ENCODE measurements at places on chromosomes 12 and 14.

- peak; percentile 58 for DNase-seq
Measured at GRCh38 chr12:25496098-25496587, 56.9 kb downstream of the LMNTD1 start.

DNA sequence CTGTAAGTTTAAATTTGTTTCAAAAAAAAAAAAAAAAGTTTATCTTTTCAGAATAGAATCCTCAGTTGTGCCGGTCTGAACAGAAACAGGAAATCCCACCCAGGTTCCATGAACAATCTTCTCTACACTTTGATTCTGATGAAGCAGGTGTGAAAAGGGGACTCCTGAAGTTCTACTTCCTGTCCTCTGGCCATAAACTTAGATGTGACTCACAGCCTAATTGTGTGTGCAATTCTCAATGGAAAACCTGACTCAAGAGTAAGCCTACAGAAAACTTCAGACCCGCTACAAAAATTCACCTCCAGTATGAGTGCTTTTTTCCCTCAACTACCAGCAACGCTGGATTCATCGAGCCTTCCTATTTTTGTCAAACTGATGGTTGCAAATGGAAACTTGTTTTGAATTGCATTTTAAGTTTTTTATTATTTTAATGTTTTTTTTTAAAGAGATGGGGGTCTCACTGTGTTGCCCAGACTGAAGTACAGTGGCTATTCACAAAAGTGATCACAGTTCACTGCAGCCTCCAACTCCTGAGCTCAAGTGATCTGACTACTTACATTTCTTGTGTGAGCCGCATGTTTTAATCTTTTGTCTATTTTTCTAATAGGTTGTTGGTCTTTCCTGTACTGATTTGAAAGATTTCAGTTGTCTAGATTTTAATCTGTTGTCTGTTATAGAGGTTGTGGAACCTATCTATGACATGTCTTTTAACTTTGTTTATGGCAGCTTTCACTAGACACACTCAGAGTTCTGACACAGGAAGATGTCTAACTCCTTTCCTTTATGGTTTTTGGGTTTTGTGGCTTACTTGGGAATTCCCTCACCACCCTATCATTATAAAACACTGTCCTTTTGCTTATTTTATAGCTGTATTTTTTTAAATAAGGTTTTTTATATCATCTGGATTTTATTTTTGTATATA is 37.6 kb downstream of the ATG14 start:
- peak; percentile 20 for DNase-seq

DNA sequence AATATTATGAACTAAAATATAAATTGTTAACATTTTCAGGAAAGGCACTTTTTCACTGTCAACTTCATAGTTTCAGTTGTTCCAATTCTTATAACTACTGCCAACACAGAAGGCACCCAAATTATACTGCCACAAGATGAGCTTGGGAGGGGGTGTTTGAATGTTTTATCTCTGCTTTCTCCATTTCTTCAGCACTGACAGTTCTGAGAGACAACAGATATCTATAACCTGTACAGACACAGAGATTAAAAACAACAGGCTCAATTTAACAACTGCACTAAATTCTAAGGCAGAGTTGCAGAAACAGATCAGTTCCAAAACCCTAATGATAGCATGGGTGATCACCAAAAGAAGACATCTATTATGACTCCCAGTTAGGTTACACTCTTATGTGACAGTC is 12.8 kb downstream of the SCAF11 start:
- DNase-seq, result no peak

DNA sequence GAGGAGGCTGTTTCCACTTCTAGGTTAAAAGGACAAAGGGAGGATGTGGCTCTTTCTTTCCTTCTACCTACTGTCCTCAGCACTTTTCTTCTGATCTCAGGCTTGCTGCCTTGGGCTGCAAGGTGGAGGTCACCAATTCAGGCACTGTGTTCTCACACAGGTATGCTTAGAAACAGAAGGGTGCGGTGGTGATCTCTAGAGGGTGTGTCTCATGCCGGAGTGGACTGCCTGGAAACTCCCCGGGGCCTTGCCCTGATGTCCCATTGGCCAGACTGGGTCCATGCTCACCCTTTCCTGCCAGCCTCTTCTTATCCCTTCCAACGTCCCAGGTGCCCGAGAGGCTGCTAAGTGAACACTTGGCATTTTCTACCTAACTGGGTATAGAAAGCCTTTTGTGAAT is 1197.6 kb downstream of the AACS start:
- DNase-seq, result no peak

GRCh38 chr12:19963972-19964371 is 404.4 kb upstream of the PDE3A start:
- DNase-seq, result no peak

DNA sequence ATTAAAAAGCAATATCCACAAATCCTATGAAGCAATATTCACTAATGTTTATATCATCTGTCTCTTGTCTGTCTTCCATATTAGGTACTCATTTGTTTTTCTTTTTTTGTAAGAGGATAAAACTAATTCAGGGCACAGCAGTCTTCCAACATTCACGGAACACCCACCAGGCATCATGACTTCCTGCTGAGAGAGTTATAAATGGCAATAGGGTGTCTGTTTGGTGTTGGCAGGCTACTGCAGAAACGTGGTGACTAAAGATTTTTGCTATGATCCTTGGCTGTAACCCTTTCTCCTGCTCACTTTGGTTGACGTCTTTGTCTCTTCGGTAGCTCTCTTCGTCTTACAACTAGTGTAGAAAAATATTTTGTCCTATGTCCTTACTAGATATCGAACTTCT is 860.6 kb upstream of the MGAT4C start:
- no peak for DNase-seq

GRCh38 chr12:64737539-64737938 is 21.7 kb downstream of the GNS start:
- no peak for DNase-seq

DNA sequence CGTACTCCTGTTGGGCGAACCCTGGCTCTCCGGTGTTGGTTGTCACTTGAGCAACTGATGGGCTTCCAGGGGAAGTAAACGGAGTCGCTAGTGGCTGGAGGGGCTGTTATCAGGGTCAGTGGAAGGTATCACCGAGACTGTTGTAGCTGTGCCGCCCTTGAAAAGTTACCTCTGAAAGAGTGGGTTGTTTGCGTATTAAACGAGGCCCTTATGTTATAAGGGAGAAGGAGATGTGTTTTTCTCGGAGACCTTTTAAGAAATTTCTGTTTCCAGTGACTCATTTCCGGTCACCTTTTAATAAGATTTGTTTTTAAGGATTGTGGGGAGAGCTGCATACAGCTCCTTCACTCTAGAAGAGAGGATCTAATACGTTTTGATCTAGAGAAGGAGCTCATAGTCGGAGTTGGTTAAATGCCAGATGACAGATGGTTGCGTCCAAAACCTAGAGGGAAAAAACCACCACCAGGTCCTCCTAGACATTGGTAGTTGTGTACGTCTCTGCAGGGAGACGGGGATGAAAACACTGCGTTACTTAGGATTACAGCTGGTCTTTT is 750 bp upstream of the DBX2 start:
- DNase-seq, result peak; percentile 15

DNA sequence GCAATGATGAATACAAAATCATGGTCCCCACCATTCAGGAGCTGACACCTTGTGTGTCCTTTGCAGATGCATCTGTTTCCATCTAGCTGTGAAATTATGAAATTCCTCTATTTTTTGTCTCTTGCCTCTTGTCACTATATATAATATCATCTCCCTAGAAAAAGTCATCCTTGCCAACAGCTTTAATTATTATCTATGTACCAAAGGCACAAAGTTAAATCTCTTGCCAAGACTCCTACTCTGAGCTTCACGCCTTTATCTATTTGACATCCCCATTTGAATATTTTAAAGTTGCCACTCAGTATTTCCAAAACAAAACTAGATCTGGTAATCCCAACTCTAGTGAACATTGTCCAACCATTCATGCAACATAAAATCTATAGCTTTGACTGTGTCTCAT is 32.0 kb upstream of the PRB2 start:
- no peak for DNase-seq

GRCh38 chr12:1551496-1551895 is 42.9 kb downstream of the FBXL14 start:
- no peak for DNase-seq

- DNase-seq, result no peak
Measured at GRCh38 chr12:20339060-20339459, 29.3 kb upstream of the PDE3A start.

GRCh38 chr12:20122274-20122673 is 246.1 kb upstream of the PDE3A start:
- no peak for DNase-seq

DNA sequence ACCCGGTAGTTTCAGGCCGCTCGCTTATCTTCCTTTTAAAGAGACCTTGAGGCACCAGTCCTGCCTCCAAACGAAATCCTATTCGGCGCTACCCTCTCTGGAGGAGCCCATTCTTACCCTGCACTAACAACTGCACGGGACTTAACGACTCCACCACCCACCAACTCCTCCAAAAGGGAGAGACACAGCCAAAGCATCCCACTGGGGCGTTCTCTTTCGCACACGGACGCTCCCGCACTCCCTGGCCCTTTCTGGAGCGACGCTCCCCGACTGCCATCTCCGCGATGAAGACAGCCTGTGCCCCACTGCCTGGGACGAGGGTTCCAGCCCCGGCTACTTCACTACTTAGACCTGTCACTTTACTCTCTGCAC is 650 bp downstream of the GALC start:
- DNase-seq, result peak; percentile 34

GRCh38 chr14:75201087-75201486 is 24.7 kb upstream of the TMED10 start:
- no peak for DNase-seq

GRCh38 chr14:26835979-26836570 is 238.2 kb upstream of the NOVA1 start:
- no peak for DNase-seq
